ENCODE measurements at places on chromosomes 2 and 18. TPM values are rescaled to one million over a fixed set of nuclear protein-coding genes. Genes with fewer than 3 reads are reported as not detected.

Gene DAPL1
- not detected for total RNA-seq

Gene POTEJ
- total RNA-seq: not detected

- no peak for DNase-seq
These were observed 13.2 kb downstream of the DYSF start for GRCh38 chr2:71466301-71467179.

DNA sequence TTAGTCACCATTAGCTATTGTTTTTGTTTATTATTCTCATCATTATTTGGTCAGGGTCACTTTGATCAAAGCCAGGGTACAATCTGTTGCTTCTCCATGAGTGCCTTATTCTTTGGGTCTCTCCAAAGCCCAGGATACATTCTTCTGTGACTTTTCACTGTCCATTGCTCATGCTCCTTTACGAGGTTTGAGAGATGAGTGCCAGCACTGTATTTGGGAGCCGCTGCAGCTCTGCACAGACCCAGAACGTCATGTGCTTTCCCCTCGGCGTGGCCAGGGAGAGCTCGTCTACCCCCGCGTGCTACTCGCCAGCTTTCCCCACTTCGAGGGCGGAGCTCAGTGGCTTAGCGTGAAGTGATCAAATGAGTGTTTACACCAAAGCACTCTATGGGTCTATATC lies 123.7 kb downstream of the COL6A3 start:
- DNase-seq: peak; percentile 49

Gene C18orf54
- total RNA-seq: 0.74 TPM

- DNase-seq: no peak
These were observed 41.7 kb downstream of the GALNT1 start for GRCh38 chr18:35623255-35623654.

- no peak for DNase-seq
These were observed 9.8 kb upstream of the MGAT5 start for GRCh38 chr2:134244086-134244485.

- DNase-seq: no peak
These were observed 752 bp downstream of the MGAT4A start for GRCh38 chr2:98730053-98730706.

Gene MOCOS
- 11.4 TPM for total RNA-seq

DNA sequence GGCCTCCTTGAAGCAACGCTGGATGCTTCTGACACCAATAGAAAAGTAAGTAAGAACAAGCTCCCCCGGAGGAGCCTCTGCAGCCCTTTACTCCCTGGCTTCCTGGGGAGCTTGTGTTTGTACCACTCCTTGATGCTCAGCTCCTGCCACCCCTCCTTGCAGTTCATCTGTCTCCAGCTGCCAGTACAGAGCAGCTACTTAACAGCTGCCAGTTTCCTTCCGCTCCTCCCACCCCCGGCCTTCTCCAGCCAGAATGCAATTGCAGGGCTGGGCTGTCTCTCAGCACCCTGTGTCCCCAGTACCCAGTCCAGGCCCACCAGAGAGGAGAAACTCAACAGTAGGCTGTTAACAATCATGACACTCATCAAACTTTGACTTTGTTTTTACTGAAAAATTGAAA lies 109.4 kb downstream of the AOX1 start:
- DNase-seq: no peak

- DNase-seq: no peak
These were observed 15.5 kb downstream of the HDAC4 start for GRCh38 chr2:239385096-239386000.

Gene NT5C1B
- total RNA-seq: not detected

- DNase-seq: no peak
These were observed 1614.4 kb upstream of the DDX18 start for GRCh38 chr2:116200086-116200485.

Gene TMEM214
- 61.0 TPM for total RNA-seq

Gene TMSB10
- 3,828 TPM for total RNA-seq

Gene DAW1
- not detected for total RNA-seq

Data from omental fat pad (tissue), 4 donors.